ENCODE measurements at places on chromosomes 1 and 21.

DNA sequence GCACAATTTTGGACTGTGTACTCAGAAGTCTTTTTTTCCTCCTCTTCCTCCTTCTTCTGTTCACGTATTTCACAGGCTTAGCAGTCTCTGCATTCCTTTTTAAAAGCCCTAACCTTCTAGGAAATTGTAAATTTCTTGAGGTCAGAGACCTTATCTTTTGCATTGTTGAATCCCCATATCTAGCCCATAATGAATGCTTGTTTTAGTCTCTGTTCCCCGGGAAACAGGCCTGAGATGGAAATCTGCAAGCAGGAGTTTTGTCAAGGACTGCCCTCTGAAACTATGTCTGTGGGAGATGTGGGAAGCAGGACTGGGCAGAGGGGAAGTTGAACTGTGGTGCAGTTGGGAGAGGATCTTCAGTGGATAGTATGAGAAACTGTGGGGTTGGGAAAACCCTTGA, 272.2 kb upstream of the DAB1 start:
- no peak for DNase-seq

DNA sequence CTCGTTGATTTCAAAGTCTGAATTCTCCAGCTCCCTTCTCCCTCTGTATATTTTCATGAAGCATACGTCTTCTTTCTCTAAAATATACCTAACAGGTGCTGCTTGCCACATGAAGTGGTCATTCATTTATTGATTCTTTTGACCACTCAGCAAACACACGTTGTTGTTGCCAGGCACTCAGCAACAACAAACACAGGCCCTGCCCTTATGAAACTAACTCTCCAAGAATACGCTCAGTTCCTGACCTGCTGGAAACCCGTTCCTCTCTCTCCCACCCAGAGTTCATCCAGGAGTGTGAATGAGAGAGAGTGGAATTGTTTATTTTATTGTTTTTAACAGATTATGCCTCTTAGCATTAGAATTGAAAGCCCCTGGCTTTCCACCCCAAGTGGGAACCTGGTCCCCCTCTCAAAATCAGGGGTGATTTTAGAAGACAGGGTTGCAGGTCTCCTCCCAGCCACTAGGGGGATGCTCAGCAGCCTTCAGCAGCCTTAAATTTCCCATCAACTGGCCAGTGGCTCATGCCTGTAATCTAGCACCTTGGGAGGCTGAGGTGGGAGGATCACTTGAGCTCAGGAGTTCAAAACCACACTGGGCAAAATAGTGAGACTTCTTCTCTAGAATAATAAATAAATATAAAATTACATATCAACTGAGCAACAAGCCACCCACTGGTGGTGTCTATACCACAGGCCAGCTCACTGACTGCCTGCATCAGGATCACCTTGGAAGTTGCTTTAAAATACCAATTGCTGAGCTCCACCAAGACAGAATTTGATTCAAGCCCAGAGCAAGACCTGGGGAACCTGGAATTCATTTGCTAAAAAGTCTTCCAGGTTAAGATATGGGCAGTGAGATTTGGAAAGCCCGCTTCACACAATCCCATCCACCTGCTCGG, 181.0 kb upstream of the KLHDC7A start:
- no peak for DNase-seq

DNA sequence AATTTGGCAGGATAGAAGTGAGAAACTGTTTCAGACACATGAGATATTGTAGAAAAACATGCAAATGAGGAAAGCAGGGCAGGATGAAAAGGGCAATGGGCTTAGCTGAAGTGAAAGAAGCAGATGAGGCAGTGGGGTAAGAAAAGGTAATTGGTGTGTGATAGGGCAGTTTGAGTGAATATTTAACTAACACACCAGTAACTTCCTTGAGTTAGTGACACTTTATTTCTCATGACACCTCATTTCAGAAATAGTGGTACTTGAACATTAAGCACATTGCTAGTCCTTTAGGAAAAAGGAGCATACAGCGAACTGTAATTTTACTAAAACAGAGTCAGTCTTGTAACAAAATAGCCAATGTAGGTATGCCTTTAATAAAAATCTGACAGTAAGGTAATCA, 415.0 kb downstream of the DPYD start:
- DNase-seq = no peak

DNA sequence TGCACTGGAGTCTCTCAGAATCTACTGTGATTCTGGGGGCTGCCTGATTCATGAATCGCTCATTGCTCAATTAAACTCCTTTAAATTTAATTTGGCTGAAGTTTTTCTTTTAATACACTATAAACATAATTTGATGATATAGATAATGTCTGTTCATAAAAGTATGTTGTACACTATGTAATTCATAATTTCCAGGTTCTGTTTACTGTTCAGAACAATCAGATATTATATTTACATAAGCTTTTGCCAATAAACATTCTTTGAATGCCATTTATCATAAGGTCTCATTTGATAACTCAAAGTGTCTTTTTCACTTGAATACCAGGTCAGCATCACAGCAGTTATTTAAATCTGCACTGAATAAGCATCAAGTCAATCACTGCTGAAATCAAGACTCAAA, 39.6 kb downstream of the PIGK start:
- no peak for DNase-seq

- no peak for DNase-seq
Observed at GRCh38 chr1:109283748-109284600, 1.0 kb upstream of the PSRC1 start.
